ENCODE measurements at places on chromosomes 4 and X. TPM values are rescaled to one million over a fixed set of nuclear protein-coding genes. Genes with fewer than 3 reads are reported as not detected.

DNA sequence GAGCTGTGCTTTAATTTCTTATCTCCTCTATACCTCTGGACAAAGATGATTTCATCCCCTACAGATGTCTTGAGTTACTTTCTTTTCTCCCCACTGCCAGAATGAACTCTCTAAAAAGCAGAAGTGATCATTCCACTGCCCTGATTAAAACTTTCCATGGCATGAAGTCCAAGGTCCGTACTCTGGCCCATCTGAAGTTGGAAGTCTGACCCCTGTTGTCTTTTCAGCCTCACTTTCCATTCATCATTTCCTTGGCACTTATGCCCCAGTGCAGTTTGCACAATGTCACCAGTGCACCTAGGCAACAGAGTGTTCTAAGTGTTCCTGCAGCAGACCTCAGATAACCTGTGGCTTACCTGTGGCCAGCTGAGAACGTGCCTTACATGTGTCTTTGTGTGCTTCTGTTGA lies 242.4 kb downstream of the FRAS1 start:
- DNase-seq, result peak; percentile 33

The PCDH19 gene
- total RNA-seq, result 3.7 TPM

GRCh38 chr4:151674804-151675391 lies 85.9 kb downstream of the GATB start:
- DNase-seq, result peak; percentile 83

DNA sequence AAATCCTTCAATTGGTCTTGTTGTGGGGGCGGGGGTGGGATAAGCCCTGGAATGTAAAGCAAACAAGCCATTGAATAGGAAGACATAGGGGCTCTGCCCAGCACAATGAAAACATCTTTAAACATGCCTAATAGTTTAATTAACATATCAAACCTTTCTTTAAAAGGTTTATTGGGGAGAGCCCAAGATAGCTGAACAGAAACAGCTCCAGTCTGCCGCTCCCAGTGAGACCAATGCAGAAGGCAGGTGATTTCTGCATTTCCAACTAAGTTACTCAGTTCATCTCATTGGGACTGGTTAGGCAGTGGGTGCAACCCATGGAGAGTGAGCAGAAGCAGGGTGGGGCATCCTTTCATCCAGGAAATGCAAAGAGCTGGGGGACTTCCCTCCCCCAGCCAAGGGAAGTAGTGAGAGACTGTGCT lies 327.2 kb upstream of the CNKSR2 start:
- no peak for DNase-seq

GRCh38 chr4:17664755-17665154 lies 50.3 kb downstream of the MED28 start:
- DNase-seq, result no peak

The SHOX gene
- total RNA-seq, result 0.08 TPM

The XAGE2 gene
- total RNA-seq, result 0.77 TPM

The FDCSP gene
- total RNA-seq, result not detected

- no peak for DNase-seq
Measured at GRCh38 chrX:22534643-22535042, 261.9 kb downstream of the CBLL2 start.

DNA sequence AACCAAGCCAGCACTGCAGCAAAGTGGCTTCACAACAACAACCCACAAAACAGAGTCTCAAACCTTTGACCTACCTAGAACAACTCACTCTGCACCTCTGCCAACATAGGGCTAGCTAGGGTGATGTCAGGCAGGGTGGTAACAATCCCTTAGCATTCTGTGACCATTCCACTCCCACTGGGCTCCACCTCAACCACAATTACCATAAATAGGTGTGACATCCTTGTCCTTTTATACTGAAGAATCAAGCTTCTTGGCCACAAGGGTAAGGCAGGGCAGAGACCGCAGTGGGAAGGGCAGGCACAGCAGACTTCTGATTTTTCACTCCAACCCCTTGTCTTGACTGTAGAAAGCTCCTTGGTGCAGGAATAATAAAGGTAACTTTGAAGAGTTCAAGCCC lies 795.4 kb upstream of the DIAPH2 start:
- no peak for DNase-seq

DNA sequence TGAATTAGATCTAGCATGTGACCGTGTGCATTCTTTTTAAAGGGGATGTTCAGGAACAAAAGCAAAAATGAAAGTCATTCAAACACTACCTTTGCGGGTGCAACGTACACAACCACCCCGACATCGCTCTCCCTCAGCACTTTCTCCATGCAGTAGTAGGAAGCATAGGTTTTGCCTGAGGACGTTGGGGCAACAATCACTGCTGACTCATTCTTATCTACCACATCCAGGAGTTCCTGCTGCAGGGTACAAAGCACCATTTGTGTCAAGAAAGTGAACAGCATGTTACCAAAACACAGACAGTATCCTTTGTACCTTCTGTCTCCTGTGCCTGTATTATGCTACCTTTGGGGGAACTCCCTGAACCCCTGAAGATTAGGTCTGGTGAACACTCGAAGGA lies 58.6 kb downstream of the DDX60L start:
- peak; percentile 27 for DNase-seq

GRCh38 chrX:20969565-20969964 lies 404.7 kb upstream of the CNKSR2 start:
- no peak for DNase-seq
